GM23248 (cell line): ENCODE measurements at places on chromosomes 4 and X. TPM values are rescaled to one million over a fixed set of nuclear protein-coding genes. Genes with fewer than 3 reads are reported as not detected.

DNA sequence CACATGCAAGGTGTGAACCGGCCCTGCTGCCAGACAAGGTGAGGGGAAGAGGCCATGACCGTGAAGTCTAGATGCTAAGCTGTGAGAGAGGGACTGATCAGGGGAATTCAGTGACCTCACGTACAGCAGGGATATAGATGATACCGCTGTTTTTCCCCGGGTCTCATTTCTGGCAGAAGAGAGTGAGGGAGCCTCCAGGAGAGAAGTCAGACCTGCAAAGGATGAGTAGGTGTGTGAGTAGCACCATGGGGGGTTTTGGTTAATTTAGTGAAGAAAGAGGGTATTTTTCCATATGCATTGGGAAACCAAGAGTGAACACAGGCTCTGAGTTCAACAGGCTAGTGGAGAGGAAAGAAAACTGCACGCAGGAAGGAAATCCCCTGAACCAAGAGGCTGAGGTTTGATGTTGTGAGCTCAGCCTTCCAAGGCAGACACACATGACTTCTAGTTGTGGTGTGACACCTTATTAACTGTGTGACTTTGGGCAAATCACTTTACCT, 127.6 kb upstream of the GATB start:
- peaks cover 3% of the 10 kb centered on the region; the same call in 1 of the 2 replicates for H3K4me1 ChIP-seq
- no peaks in the 10 kb centered on the region for H3K36me3 ChIP-seq
- no peak overlapping the region for H3K27ac ChIP-seq
- no peak overlapping the region for H3K4me3 ChIP-seq
- H3K27me3 ChIP-seq, result 0 out of 2 replicates have a peak, but pooled peaks cover 2% of the 10 kb centered on the region

GRCh38 chrX:76029385-76029784, 143.5 kb upstream of the PBDC1 start:
- no peak overlapping the region for H3K27ac ChIP-seq
- no peak for DNase-seq
- no peak overlapping the region for H3K4me3 ChIP-seq
- H3K27me3 ChIP-seq, result no peaks in the 10 kb centered on the region
- no peaks in the 10 kb centered on the region for H3K4me1 ChIP-seq

- H3K4me1 ChIP-seq, result 0 out of 2 replicates have a peak, but pooled peaks cover 5% of the 10 kb centered on the region
- no peak for DNase-seq
- H3K27me3 ChIP-seq, result no peaks in the 10 kb centered on the region
- H3K27ac ChIP-seq, result no peak overlapping the region
- H3K4me3 ChIP-seq, result no peak overlapping the region
- H3K36me3 ChIP-seq, result no peaks in the 10 kb centered on the region
These were observed 101.7 kb upstream of the SOD3 start for GRCh38 chr4:24693636-24694035.

DNA sequence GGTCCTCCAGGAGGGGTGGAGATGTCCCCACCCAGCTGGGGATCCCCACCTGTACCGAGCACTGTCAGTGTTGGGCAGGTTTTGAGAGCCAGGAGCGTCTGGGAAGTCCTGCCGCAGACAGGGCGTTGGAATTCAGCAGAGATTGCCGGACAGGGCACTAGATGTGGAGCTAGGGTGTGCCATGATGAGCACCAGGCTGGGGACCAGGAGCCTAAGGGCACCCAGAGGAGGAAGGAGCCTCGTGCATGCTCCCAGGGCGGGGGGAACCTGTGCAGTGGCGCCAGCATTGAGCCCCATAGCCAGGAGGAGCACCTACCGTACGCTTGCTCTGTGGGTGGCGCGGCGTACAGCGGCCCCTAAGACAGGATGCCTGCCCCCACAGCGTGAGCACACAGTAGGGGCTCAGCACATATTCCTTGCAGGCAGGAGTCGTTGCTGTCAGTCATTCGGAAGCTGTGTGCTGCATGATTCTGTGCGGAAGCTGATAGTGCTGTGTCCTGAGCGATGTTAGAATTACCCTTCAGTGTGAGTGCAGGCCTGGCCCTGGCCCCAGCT, 18.8 kb upstream of the TADA2B start:
- no peaks in the 10 kb centered on the region for H3K27me3 ChIP-seq
- peaks cover 15% of the 10 kb centered on the region for H3K4me1 ChIP-seq
- no peaks in the 10 kb centered on the region for H3K36me3 ChIP-seq
- H3K27ac ChIP-seq, result no peak overlapping the region

DNA sequence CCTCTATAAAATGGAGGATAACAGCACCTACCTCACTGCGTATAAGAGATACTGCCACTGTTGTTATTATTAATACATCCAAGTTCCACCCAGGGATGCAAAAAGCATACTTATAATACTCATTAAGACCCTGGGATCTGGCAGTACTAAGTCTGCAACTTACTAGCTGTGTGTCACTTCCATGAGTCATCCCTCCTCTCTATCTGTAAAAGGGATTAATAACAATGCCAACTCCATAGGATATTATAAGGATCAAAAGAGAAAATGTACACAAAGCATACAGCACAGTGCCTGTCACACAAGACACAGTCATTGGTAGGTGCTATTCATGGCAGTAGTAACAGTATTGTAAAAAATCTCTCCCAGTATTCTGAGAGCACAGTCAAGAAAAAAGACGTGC, 216.7 kb downstream of the HS6ST2 start:
- no peaks in the 10 kb centered on the region for H3K27me3 ChIP-seq
- no peak overlapping the region for H3K27ac ChIP-seq
- no peaks in the 10 kb centered on the region for H3K4me1 ChIP-seq
- no peaks in the 10 kb centered on the region for H3K36me3 ChIP-seq
- no peak overlapping the region for H3K4me3 ChIP-seq

The TMEM271 gene
- total RNA-seq, result not detected in 2 replicates

GRCh38 chrX:47751670-47752069, 85.0 kb upstream of the ZNF81 start:
- no peak overlapping the region for H3K4me3 ChIP-seq
- H3K36me3 ChIP-seq, result no peaks in the 10 kb centered on the region
- H3K27me3 ChIP-seq, result no peaks in the 10 kb centered on the region
- H3K27ac ChIP-seq, result no peak overlapping the region

DNA sequence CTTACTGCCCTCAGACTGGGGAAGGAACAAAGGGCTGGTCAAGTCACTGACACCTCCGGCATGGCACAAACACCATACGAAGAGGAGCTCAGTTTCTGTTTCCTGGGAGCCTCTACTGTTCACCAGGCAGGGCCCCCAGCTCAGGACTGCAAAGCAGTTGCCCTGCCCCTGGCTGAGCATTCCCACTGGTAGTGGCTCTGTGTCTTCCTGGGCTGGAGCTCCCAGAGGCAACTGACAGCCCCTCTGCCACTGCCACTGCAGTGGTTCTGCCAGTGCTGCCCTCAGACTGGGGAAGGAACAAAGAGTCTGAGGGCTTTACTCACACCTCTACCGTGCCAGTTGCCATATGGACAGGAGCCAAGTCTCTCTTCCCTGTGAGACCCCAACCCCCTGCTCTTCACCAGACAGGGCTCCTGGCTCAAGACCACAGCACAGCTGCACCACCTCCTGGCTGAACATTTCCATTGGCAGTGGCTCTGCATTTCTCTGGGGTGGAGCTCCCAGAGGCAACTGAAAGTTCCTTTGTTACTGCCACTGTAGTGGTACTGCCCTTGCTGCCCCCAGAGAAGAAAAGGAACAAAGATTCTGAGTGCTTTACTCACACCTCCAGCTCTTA, 67.9 kb downstream of the SMARCA5 start:
- DNase-seq, result no peak
- H3K4me3 ChIP-seq, result no peak overlapping the region
- no peak overlapping the region for H3K27ac ChIP-seq
- H3K27me3 ChIP-seq, result no peaks in the 10 kb centered on the region
- peaks cover 10% of the 10 kb centered on the region for H3K4me1 ChIP-seq
